ENCODE measurements at places on chromosomes 2 and 18. TPM values are rescaled to one million over a fixed set of nuclear protein-coding genes. Genes with fewer than 3 reads are reported as not detected.

DNA sequence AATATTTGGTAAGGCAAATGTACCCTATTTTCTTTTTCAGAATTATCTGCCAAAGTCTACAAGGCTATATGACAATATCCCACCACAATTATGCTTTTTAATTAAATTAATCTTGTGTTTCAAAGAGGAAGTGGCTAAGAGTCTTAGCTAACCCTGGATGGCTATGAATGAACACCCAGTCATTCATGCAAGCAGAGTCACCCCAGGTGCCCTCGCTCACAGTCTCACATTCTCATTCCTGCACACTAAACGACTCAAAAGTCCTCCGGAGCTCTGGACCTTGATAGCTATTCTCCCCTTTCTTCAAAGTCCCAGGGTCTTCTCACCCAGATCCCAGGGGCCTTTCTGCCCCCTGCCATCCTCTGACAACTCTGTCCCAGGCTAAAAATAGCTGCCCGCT lies 42.1 kb upstream of the MRPL19 start:
- DNase-seq: no peak

DNA sequence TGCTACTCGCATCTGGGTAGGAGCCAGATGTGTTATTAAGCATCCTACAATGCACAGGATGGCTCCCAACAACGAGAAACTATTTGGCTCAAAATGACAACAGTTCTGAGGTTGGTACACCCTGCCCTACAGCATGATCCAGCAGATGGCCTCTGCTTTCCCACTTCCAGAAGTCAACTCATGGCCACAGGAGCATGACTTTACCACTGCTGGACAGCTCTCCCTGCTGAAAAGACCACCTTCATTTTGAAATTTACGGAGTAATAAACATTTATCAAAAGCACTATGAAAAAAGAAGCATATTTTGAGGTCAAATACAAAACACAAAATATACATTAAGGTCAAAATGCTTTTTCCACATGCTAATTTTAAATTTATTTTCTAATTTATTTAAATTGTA lies 13.7 kb downstream of the NXPH2 start:
- no peak for DNase-seq

DNA sequence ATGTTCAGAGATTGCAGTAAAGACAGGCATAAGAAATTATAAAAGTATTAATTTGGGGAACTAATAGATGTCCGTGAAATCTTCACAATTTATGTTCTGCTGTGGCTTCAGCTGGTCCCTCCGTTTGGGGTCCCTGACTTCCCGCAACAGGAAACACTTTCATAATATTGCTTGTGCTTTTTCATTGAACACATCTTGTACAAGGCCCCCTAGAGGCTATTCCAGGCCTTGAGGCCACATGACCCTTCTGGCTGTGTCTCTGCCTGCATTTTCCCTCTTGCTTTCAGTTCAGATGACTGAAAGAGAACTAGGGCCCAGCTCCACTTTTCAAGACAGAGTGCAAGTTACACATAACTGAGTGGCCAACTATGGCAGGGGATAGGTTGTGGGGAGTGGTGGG lies 164.1 kb downstream of the TMEM247 start:
- DNase-seq: no peak

- DNase-seq: no peak
Measured at GRCh38 chr2:151974988-151975387, 123.9 kb downstream of the CACNB4 start.

DNA sequence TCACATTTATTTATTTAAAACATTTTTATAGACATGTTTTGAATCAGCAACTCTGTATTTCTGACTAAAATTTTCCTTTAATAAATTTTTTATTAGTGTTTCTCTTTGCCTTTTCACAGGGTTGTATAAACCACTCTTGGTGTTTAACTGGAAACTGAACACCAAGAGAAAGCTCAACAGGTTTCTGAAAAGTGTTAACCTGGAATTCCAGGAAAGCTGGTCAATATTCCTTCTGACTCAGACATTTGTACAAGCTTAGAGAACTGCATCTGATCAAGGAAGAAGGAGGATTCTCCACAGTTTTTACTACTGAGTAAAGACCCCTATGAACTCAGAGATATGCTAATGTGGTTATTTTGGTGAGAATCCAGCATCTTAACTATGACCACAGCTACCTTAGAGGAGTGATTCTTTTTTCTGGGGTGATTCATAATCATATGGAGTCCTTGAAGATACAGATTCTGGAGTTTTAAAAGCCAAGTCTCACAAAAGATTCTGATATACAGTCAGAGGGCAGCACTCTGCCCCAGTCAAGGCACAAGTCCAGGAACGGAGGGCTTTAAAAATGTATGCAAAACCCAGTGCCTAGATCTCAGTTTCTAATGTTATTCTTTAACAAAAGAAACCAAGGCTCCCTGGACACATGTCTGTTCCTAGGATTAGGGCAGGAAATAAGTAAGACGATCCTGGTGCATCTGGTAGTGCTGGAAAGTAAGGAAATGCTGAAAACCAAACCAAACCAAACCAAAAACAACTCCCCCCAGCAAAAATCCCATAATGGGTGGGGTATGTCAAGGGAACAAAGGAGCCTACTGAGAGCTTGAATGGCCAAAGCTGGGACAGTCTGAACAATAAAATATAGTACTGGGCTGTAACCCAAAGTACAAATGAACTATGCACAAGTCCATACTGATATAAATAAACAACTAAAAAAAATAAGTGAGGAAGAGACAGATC lies 85.1 kb upstream of the FZD5 start:
- DNase-seq: no peak

The MYOM1 gene
- total RNA-seq: 2.1 TPM

The GALNT13 gene
- total RNA-seq: 0.42 TPM

The CERS6 gene
- 83.3 TPM for total RNA-seq

The SYT4 gene
- total RNA-seq: not detected
